ENCODE measurements at places on chromosomes 7 and 10. TPM values are rescaled to one million over a fixed set of nuclear protein-coding genes. Genes with fewer than 3 reads are reported as not detected.

The ZNF853 gene
- total RNA-seq, result not detected

GRCh38 chr10:22704942-22705341 is 9.4 kb downstream of the PIP4K2A start:
- no peak for DNase-seq

- DNase-seq, result peak; percentile 46
These were observed 45.2 kb upstream of the BHLHA15 start for GRCh38 chr7:98165827-98166667.

The CCL24 gene
- total RNA-seq, result not detected

The PSD gene
- 0.75 TPM for total RNA-seq

GRCh38 chr7:123552641-123553040 is 5.0 kb downstream of the NDUFA5 start:
- DNase-seq, result no peak

DNA sequence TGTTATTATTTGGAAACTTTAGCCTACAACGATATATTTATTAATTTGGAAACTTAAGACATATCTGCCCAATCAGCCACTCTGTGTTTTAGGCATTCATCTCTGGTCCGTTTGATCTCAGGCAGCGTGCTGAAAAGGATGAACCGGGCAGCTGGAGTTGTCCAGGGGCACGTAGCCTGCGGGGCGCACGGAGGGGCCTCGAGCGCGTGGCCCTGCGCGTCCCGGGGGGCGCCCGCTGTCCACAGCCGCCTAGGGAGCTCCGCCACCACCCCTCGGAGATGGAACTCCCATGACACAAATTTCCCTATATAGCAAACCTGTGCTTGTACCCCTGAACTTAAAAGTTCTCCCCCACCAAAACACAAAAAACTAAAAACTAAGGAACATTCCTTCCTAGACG is 24.3 kb upstream of the MKI67 start:
- DNase-seq, result no peak

- no peak for DNase-seq
These were observed 15.8 kb downstream of the MACC1 start for GRCh38 chr7:20201380-20201779.

The FBXO24 gene
- total RNA-seq, result 0.37 TPM

The AFAP1L2 gene
- 8.5 TPM for total RNA-seq

GRCh38 chr7:90769036-90769435 is 172.9 kb downstream of the CDK14 start:
- no peak for DNase-seq

DNA sequence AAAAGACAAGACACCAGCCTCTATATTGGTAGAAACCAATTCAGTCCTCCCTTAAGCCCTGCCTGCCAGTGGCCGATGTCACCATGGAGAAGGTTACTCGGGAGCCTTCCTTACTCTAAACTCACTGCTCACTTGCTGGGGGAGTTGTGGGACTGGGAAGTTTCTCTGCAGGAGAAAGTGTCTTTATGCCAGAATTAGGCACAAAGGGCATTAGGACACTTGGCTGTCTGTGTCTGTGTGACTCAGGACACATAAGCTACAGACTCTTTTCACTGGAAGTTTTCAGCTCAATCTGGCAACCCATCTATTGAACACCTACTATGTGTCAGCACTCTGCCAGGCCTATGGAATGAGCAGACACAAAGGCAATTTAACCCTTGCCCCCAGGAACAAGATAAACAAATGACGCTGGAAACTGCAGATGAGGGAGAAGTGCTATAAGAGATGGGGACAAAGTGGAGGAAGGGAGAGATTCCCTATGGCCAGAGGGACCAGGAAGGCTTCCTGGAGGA is 49.5 kb upstream of the CACUL1 start:
- DNase-seq, result no peak

DNA sequence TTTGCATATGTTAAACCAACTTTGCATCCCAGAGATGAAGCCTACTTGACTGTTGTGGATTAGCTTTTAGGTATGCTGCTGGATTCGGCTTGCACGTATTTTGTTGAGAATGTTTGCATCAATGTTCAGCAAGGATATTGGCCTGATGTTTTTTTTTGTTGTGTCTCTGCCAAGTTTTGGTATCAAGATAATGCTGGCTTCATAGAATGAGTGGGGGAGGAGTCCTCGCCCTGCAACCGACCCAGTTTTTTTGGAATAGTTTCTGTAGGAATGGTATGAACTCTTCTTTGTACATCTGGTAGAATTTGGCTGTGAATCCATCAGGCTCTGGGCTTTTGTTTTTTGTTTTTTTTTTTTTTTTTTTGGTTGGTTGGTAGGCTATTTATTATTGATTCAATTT is 147.9 kb downstream of the AHR start:
- no peak for DNase-seq

The BAG3 gene
- total RNA-seq, result 53.7 TPM

All from MCF 10A (cell line).